B cell (primary cell): ENCODE measurements at places on chromosomes 2 and 18.
A peak's percentile ranks its signal among the peaks of the same experiment; 100 is the strongest.

- DNase-seq, result no peak
- no peaks in the 10 kb centered on the region for H3K27me3 ChIP-seq
- no peak overlapping the region for H3K27ac ChIP-seq
- H3K4me1 ChIP-seq, result no peaks in the 10 kb centered on the region
These were observed 124.0 kb downstream of the PKP4 start for GRCh38 chr2:158580760-158581159.

DNA sequence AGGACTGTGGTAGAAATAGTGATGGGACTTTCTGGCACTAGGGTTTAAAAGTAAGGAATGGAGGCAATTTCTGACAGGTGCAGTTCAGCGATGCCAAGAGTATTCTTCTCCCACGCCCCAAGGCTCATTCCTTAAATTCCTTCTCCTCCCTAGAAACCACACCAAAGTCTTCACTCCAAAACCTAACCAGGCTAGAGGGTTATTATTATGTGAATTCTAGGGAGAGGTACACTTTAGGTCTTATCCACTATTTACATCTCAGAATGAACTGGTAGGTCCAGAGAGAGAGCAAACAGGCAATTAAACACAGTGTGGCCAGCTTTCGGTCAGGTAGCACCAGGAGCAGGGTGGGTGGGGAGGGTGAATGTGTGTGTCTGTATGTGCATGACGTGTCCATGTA, 11.4 kb downstream of the IL1F10 start:
- no peak overlapping the region for H3K4me3 ChIP-seq
- H3K4me1 ChIP-seq, result no peaks in the 10 kb centered on the region
- DNase-seq, result no peak
- no peak overlapping the region for H3K27ac ChIP-seq

DNA sequence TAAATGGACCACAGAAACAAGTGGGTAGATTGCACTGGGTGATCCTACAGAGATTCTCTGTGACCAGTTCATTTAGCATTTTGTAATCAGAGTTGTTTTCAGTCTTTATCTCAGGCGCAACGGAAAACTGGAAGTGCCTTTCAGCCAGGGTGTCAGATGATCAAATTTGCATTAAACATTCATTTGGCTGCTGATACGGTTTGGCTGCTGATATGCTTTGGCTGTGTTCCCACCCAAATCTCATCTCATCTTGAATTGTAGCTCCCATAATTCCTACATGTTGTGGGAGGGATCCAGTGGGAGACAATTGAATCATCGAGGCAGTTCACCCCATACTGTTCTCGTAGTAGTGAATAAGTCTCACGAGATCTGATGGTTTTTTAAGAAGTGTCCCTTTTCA, 1396.1 kb upstream of the TMEFF2 start:
- H3K4me3 ChIP-seq, result no peak overlapping the region
- no peaks in the 10 kb centered on the region for H3K4me1 ChIP-seq
- no peak overlapping the region for H3K27ac ChIP-seq

GRCh38 chr18:46748466-46748865, 8.4 kb downstream of the ST8SIA5 start:
- no peaks in the 10 kb centered on the region for H3K27me3 ChIP-seq
- no peaks in the 10 kb centered on the region for H3K36me3 ChIP-seq
- no peak overlapping the region for H3K4me3 ChIP-seq

DNA sequence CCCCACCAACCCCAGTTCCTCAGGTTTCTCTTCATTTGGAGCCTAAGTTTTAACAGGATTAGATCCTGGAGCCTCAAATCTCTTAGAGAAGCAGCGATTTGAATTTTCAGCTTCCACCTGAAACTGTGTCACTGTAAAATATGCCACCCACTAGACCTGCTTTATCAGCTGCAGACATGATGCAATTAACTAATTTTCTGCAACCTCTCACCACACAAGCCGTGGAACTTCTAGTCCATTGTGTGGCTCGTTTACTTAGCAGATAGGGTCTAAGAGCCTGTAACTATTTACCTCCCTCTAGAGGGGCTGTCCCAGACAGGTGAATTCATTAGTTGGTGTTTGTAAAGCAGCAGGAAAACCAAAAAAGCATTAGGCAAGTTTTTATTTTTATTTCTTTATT, 31.6 kb upstream of the FZD5 start:
- no peak overlapping the region for H3K27ac ChIP-seq
- no peaks in the 10 kb centered on the region for H3K4me1 ChIP-seq
- DNase-seq, result no peak
- H3K4me3 ChIP-seq, result no peak overlapping the region

- DNase-seq, result no peak
- no peaks in the 10 kb centered on the region for H3K36me3 ChIP-seq
- H3K4me3 ChIP-seq, result no peak overlapping the region
- H3K4me1 ChIP-seq, result peaks cover 16% of the 10 kb centered on the region
- peak overlapping the region; percentile 2 for H3K27ac ChIP-seq
These were observed 170.6 kb downstream of the CERS6 start for GRCh38 chr2:168626647-168627046.

DNA sequence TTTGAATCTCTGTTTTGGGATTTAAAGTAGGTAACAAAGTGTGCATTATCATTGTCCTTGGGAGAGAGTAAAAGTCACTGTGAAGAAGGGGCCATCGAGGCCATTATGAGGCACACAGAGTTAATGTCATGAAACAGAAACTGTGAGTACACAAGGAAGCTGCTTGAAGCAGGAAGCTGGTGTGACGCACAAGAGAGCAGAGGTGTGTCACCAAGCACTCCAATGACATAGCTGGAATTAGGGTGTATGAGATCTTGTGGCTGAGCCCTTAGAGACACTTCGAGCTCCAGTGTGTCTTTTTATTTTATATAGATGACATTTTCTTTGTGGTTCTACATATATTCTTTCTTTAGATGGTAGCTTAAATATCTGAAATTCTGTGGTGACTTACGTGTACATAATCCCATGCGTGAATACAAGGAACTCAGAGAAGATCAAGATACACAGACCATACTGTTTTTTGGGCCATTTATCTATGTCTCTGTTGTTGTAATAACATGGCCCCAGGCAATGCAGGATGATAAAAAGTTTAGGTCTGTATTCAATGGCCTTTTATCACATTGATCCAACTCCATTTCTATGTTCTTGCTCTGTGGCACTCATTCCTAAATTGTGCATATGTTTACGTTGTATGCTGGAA, 164.7 kb upstream of the FAM98A start:
- no peaks in the 10 kb centered on the region for H3K36me3 ChIP-seq
- no peaks in the 10 kb centered on the region for H3K4me1 ChIP-seq
- no peak overlapping the region for H3K4me3 ChIP-seq
- H3K27me3 ChIP-seq, result no peaks in the 10 kb centered on the region
- DNase-seq, result no peak

- H3K27me3 ChIP-seq, result no peaks in the 10 kb centered on the region
- no peak overlapping the region for H3K27ac ChIP-seq
- no peaks in the 10 kb centered on the region for H3K36me3 ChIP-seq
- no peaks in the 10 kb centered on the region for H3K4me1 ChIP-seq
- H3K4me3 ChIP-seq, result no peak overlapping the region
- no peak for DNase-seq
These were observed 234.5 kb downstream of the HDAC4 start for GRCh38 chr2:239166201-239166834.

DNA sequence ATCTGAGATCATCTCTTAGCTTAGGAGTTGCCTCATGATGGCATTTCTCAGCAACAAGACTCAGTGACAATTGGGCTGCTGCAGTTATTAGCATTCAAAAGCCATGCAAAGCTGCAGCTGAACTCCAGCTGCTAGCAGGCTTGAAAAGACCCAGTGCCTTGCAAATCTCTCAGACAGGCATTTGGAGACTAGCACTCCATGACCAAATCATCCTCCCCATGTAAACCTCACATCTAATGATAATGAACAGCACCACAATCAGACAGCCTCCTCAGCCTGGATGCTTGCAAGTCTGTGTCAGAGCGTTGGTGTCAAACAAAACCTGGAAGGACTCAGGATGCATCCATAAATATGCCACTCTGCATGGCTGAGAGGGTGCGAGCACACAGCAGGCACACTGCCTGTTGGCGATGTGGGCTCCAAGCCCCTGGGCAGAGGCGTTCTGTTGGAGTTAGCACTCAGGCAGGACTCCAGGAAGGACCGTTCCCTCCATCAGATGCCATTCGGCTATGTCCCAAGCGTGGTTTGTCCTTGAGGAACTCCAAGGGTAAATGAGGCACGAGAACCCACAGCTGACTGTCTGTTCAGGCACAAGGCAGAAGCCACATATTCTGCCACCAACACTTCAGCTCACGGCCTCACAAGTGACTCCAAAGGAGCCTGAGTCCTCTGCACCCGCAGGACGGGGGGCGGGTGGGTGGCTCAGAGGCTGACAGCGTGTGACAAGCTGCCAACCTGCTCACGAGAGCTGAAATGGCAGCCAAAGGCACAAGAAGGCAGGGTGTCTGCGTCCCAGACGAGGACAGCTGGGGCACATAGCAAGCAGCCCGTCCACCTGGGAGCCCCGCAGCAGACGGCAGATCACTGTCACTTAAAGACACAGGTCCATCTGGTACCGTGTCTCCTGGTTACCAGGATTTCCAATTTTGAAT, 183.8 kb downstream of the MYT1L start:
- no peaks in the 10 kb centered on the region for H3K27me3 ChIP-seq
- no peaks in the 10 kb centered on the region for H3K36me3 ChIP-seq
- no peak for DNase-seq

DNA sequence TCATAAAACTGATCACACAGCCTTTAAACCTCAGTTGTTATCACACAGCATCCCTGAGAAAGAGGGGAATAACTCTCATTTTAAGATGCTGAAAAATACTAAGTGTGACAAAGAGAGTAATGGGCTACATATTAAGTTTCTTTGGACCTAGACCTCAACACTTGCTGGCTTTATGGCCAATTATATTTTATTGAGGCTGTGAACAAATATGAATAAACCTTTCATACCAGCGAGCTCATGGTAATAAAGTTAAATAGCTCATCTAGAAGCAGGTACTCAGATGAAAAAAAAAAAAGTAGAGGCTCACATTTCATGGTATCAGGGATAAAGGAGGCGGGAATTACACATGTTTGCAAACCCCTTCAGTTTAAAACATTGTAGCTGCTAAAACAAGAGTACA, 75.7 kb downstream of the DOCK10 start:
- DNase-seq, result no peak
- no peaks in the 10 kb centered on the region for H3K36me3 ChIP-seq
- peaks cover 38% of the 10 kb centered on the region for H3K4me1 ChIP-seq
- H3K27me3 ChIP-seq, result no peaks in the 10 kb centered on the region
- no peak overlapping the region for H3K27ac ChIP-seq

DNA sequence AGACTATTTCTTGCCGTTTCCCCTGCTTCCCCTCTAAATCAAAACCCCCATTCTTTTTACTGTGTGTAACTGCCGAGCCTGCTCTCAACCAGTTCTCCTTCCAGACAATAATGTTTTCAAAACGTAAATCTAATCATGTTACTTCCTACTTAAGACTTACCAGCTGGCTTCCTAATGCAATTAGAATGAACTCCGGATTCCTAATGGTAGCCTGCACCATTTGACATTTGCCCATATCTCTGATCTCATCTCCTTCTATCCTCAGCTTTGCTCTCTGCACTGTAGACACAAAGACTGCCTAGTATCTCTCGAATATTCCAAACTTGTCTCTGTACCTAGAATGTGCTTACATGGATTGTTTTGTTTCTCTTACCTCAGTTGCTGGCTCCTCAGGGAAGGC, 12.9 kb downstream of the TTL start:
- no peak for DNase-seq
- no peak overlapping the region for H3K27ac ChIP-seq
- H3K36me3 ChIP-seq, result no peaks in the 10 kb centered on the region
